PC-3 (cell line): ENCODE measurements at places on chromosomes 16 and 17. TPM values are rescaled to one million over a fixed set of nuclear protein-coding genes. Genes with fewer than 3 reads are reported as not detected.

DNA sequence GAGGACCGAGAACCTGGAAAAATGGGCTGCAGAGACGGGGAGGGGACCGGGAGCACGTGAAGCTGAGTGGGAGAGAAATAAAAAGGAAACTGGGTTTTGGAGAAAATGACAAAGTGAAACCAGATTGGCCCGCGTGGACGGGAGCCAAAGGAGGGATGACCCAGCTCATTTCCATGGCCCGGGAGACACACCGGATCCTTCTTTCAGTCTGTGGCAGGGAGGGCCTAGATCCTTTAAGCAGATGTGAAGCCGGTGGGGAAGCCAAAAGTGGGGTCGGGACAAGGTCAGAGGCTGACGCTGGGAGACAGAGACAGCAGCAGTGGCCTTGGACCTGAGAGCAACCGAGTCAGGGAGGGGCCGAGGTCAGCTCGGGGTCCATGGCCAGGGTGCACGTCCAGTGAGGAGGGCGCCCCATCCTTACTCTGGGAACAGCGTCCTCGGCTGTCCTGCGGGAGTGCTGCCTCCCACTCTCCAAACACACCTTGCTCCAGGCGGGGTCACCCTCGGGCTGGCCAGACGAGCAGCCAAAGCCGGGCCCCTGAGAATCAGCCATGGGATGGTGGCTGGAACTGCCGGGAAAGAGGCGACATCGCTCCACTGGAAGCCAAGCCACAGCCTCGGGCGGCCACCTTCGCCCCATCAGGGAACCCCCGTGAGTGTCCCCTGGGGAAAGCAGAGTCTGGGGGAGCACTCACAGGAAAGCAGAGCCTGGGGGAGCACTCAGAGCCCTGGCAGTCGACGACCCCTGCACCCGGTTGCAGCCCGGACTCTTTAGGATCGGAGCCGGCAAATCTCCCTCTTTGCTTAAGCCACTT is 17.3 kb downstream of the CA5A start:
- H3K27me3 ChIP-seq = no peaks in the 10 kb centered on the region
- no peaks in the 10 kb centered on the region for H3K36me3 ChIP-seq
- no peak overlapping the region for H3K27ac ChIP-seq

AGRP gene
- not detected in 2 replicates for total RNA-seq

- no peak overlapping the region for H3K27ac ChIP-seq
- no peaks in the 10 kb centered on the region for H3K4me1 ChIP-seq
- H3K36me3 ChIP-seq = no peaks in the 10 kb centered on the region
- no peaks in the 10 kb centered on the region for H3K27me3 ChIP-seq
Measured at GRCh38 chr17:20983359-20983637, 59.5 kb downstream of the USP22 start.

- no peaks in the 10 kb centered on the region for H3K4me1 ChIP-seq
- H3K36me3 ChIP-seq = no peaks in the 10 kb centered on the region
- no peak overlapping the region for H3K4me3 ChIP-seq
- no peak overlapping the region for H3K27ac ChIP-seq
- DNase-seq = no peak
Measured at GRCh38 chr17:33874617-33875060, 380.4 kb upstream of the CCL2 start.

DNA sequence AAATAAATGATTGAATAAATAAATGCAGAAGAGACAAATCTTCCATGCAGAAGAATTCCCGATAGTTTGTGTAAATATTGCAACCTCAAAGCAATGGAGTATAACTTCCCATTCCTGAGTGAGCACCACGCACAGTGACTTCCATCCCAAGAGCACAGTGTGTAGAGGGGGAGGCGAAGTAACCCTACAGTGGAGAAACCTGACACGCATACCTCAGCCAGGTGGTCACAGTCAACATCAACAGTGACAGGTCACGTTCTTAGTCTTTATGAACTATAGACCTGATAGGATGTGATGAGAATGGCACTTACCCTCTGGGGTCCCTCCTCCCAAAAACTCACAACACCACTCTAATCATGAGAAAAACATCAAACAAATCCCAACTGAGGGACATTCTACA is 111.6 kb downstream of the DYNLRB2 start:
- H3K27ac ChIP-seq = no peak overlapping the region
- H3K4me3 ChIP-seq = no peak overlapping the region
- DNase-seq = no peak
- H3K4me1 ChIP-seq = no peaks in the 10 kb centered on the region

CDH13 gene
- total RNA-seq = 0.36 TPM in 1 of 2 replicates, not detected in the other

EME1 gene
- 20.0 and 28.0 TPM in 2 replicates for total RNA-seq

DNA sequence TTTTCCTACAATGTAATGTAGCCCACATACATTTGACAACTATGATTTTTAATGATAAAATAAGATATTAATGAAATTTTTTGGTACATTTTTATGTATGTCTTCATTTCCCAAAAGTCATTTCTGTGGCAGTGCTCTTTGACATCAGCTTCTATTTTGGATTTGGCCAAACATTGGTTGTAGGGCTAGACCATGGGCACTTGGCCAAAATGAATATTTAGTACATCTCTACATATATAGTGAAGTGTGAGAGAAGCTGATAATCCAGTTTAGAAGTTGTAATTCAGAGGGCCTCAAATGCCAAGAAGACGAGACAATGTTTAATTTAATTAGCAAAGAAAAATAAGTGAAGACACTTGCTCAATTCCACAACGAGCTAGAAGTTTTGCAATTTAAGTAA is 724.9 kb upstream of the SOX9 start:
- no peak overlapping the region for H3K27ac ChIP-seq
- no peaks in the 10 kb centered on the region for H3K36me3 ChIP-seq
- no peaks in the 10 kb centered on the region for H3K27me3 ChIP-seq
- no peak overlapping the region for H3K4me3 ChIP-seq
- DNase-seq = no peak

GRCh38 chr16:85123891-85124635 is 11.8 kb upstream of the CIBAR2 start:
- H3K27ac ChIP-seq = peak overlapping the region; percentile 44
- no peak overlapping the region for H3K4me3 ChIP-seq
- H3K4me1 ChIP-seq = peaks cover 17% of the 10 kb centered on the region; the same call in 1 of the 2 replicates
- peak; percentile 42 for DNase-seq
- H3K27me3 ChIP-seq = no peaks in the 10 kb centered on the region
- no peaks in the 10 kb centered on the region for H3K36me3 ChIP-seq

GRCh38 chr16:87416826-87417527 is 24.8 kb downstream of the MAP1LC3B start:
- H3K4me3 ChIP-seq = no peak overlapping the region
- no peak overlapping the region for H3K27ac ChIP-seq
- no peaks in the 10 kb centered on the region for H3K36me3 ChIP-seq
- no peaks in the 10 kb centered on the region for H3K27me3 ChIP-seq
- peak; percentile 56 for DNase-seq
- H3K4me1 ChIP-seq = no peaks in the 10 kb centered on the region

GRCh38 chr16:78389009-78389498 is 289.6 kb downstream of the WWOX start:
- no peak overlapping the region for H3K27ac ChIP-seq
- H3K4me3 ChIP-seq = no peak overlapping the region
- no peaks in the 10 kb centered on the region for H3K27me3 ChIP-seq
- no peak for DNase-seq

DNA sequence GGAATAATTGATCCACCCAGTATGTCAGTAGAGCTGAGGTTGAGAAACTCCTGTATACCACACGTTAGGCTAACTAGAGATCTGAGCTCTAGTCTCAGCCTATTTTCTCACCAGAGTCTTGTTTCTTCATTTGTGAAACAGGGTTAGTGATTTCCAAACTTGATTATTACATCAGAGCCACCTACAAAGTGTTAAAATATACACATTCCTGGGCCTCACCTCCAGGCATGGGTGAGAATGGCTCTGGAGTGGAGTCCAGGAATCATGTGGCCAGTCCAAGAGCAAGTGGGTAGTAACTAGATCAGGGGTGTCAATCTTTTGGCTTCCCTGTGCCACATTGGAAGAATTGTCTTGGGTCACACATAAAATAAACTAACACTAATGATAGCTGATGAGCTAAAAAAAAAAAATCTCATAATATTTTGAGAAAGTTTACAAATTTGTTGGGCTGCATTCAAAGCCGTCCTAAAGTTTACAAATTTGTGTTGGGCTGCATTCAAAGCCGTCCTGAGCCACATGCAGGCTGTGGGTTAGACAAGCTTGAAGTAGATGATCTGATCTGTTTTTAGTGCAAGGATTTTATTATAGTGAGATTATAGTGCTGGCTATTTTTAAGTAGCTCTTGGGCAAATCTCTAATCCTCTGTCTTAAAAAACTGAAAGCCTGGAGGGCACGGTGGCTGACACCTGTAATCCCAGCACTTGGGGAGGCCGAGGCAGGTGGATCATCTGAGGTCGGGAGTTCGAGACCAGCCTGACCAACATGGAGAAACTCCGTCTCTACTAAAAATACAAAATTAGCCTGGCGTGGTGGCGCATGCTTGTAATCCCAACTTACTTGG is 20.4 kb downstream of the PRCD start:
- H3K36me3 ChIP-seq = peaks cover 48% of the 10 kb centered on the region
- DNase-seq = peak; percentile 13
- peaks cover 58% of the 10 kb centered on the region for H3K4me1 ChIP-seq
- H3K27me3 ChIP-seq = no peaks in the 10 kb centered on the region
- peak overlapping the region; percentile 91 for H3K4me3 ChIP-seq
- H3K27ac ChIP-seq = peak overlapping the region; percentile 82

- H3K4me3 ChIP-seq = no peak overlapping the region
- no peaks in the 10 kb centered on the region for H3K36me3 ChIP-seq
- DNase-seq = peak; percentile 37
- H3K4me1 ChIP-seq = 0 out of 2 replicates have a peak, but pooled peaks cover 6% of the 10 kb centered on the region
- peaks cover 9% of the 10 kb centered on the region; the same call in 1 of the 2 replicates for H3K27me3 ChIP-seq
Measured at GRCh38 chr16:86396901-86397311, 113.4 kb upstream of the FOXF1 start.

OTOP3 gene
- total RNA-seq = not detected in 2 replicates

- no peaks in the 10 kb centered on the region for H3K4me1 ChIP-seq
- H3K36me3 ChIP-seq = no peaks in the 10 kb centered on the region
- H3K4me3 ChIP-seq = no peak overlapping the region
- H3K27me3 ChIP-seq = peaks cover 10% of the 10 kb centered on the region
- no peak for DNase-seq
- H3K27ac ChIP-seq = no peak overlapping the region
Measured at GRCh38 chr17:48357779-48358602, 72.0 kb downstream of the SKAP1 start.

TBC1D26 gene
- total RNA-seq = not detected in 2 replicates

- H3K27ac ChIP-seq = no peak overlapping the region
- H3K4me1 ChIP-seq = no peaks in the 10 kb centered on the region
- no peaks in the 10 kb centered on the region for H3K36me3 ChIP-seq
- H3K4me3 ChIP-seq = no peak overlapping the region
- H3K27me3 ChIP-seq = no peaks in the 10 kb centered on the region
Measured at GRCh38 chr17:10649602-10650001, 7.5 kb downstream of the MYH3 start.

- H3K27me3 ChIP-seq = no peaks in the 10 kb centered on the region
- H3K27ac ChIP-seq = no peak overlapping the region
- no peak overlapping the region for H3K4me3 ChIP-seq
- peaks cover 4% of the 10 kb centered on the region; the same call in 1 of the 2 replicates for H3K4me1 ChIP-seq
Measured at GRCh38 chr16:27526180-27526579, 23.5 kb downstream of the GTF3C1 start.

GRCh38 chr17:69607162-69607834 is 192.8 kb downstream of the MAP2K6 start:
- H3K27ac ChIP-seq = no peak overlapping the region
- H3K4me3 ChIP-seq = no peak overlapping the region
- H3K4me1 ChIP-seq = peaks cover 30% of the 10 kb centered on the region
- peak; percentile 86 for DNase-seq
- H3K36me3 ChIP-seq = no peaks in the 10 kb centered on the region
